ENCODE measurements at places on chromosomes 7 and 10.

DNA sequence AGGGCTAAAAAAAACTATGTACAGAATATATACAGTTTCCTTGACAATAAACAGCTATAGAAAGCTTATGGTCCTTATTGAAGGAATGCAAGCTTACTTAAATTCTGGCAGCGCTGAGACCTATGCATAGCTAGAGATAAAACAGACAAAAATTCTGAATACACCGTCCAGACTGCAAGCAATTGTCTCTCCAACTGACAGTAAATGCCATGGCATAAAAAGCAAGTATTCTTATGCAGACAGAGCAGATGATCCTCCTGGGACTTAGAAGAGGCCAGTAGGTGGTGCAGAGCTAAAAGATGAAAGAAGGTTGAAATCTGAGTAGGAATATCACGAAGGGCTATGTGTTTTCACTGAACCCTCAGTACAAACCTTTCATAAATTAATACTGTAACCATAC, 157.0 kb upstream of the CACNA2D1 start:
- no peak for DNase-seq

- no peak for DNase-seq
Measured at GRCh38 chr10:114855776-114856543, 34.4 kb downstream of the FHIP2A start.

- no peak for DNase-seq
Measured at GRCh38 chr7:155963771-155964195, 151.5 kb upstream of the SHH start.

DNA sequence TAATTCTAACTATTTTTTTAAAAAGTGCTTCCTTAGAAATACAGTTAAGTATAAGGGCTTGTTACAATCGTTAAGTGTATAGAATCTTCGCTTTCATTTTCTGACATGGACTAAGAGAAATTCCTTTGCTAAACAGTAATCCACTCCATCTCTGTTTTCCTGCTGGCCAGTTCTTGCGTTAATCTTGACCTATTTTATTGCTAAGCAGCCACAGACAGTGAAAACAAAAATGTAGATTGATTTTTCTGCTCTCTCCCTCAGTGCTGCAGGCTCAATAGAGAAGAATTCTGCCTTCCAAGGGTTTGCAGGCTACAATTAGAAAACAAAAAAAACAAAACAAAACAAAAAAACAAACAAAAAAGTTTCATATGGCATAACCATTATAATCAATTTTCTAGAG, 310.4 kb upstream of the ADARB2 start:
- DNase-seq = no peak

- DNase-seq = no peak
Measured at GRCh38 chr7:105816954-105817615, 59.3 kb downstream of the ATXN7L1 start.
